ENCODE measurements at places on chromosomes 11 and 22.

GRCh38 chr22:38404419-38404818 lies 50.6 kb downstream of the KCNJ4 start:
- no peak for DNase-seq

GRCh38 chr22:39621826-39622225 lies 51.3 kb downstream of the CACNA1I start:
- no peak for DNase-seq

DNA sequence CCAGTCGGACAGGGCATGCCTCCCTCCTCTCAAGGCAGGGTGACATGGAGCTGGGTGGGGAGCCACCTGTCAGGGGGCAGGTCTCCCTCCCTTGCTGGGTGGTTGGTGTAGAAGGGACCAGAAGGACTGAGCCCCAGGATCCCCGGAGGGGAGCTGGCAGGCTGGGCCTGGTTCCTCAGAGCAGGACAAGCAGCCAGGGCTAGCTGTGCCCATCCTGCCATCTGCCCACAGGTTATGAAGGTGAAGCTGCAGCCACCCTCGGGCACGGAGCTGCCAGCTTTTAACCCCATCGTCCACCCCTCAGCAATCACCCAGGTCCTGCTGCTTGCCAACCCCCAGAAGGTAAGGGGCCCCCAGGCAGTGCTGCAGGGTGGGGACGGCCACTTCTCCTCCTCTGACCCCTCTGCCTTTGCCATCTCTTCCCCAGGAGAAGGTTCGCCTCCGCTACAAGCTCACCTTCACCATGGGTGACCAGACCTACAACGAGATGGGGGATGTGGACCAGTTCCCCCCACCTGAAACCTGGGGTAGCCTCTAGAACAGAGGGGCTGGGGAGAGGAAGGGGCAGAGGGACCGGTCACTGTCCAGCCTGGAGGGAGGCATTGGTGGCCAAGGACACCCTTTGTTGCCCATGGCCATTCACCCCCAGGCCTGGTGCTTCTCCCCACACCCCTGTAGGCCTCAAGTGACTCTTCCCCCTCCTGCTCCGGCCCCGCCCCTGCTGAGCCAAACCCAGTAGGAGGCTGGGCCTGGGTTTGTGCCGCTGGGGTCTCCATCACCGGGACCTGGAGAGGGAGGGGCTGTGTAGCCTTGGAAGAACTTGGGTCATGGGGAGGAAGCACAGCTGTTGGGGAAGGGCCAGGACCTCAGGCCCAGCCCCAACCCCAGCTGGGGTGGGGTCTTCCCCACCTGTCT lies 7.0 kb upstream of the SH3BP1 start:
- DNase-seq = no peak

GRCh38 chr11:65857500-65857852 lies 504 bp downstream of the CFL1 start:
- no peak for DNase-seq

DNA sequence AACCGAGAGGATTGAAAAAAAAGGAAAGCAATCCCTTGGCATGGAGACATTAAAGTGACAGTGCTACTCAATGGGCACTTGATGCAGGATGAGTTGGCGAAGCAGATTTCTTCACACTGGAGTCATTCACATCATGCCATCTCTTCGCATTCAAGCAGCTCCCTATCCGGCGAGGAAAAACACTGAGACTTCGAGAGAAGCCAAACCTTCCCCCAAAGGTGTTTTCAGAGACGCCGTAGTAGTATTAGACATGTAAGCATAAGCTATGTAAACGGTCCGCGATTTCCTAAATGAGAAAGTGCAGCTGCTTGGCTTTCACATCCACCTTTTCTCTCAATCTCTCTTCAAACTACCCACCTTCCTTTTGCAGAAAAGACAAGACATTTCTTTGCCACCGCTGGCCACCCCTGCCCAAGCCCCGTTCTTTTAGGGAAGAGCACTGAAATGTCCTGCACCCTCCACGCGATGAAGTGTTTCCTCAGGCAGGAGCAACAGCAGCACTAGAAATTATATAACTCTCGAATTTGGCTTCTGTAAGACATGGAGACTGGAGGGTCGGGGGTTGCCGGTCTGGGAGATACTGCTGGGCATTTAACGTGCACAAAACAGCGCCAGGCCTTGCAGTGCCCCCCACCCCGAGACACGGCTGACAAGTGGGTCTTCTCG lies at the start of gene DLG2:
Gene DLG2, minus strand, starts transcription at position 13 of the 666 bp plus-strand sequence.
- no peak for DNase-seq
